Activated CD4-positive, alpha-beta T cell treated with anti-CD3 and anti-CD28 coated beads for 1 hour (primary cell): ENCODE measurements at places on chromosomes 11 and 22.

DNA sequence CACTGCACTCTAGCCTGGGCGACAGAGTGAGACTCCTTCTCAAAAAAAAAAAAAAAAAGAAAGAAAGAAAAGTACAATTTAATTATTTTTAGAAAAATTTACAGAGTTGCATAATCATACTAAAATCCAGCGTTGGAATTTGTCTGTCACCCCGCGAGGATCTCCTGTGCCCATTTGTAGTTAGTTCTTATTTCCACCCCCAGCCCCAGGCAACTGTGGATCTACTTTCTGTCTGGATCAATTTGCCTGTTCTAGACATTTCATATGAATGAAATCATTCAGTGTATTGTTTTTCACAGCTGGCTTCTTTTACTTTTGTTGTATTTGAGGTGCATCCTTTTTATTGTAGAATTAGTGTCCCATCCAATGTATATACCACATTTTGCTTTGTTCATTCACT is 102.6 kb upstream of the RASSF10 start:
- no peak for DNase-seq

- DNase-seq = no peak
These were observed 89.5 kb upstream of the DBX1 start for GRCh38 chr11:20249796-20250195.

- DNase-seq = no peak
These were observed 97.1 kb downstream of the RPL27A start for GRCh38 chr11:8779732-8780131.

DNA sequence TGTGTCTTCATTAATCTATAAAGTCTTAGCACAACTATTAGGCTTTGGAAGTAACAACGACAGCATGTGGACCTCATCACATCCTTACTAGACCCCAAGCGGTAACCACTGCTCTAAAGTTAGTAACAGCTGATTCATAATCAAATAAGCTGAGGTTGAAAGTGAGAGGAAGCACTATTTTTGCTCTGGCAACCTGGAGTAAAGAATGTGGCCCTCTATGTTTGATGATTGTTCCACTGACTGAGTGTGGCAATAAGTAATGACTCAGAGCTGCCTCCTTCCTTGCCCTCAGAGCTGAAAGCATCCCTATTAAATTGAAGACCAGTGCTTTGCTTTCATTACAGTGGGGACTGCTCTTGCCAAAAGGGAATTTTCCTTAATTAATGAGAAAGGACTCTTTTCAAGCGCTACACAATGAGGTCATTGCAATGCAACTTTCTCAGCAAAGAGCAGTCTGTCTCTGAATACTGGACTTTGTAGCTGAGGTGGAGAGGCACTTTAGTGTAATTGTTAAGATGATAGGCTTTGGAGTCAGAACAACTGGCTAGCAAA is 906.1 kb upstream of the RAG2 start:
- no peak for DNase-seq

DNA sequence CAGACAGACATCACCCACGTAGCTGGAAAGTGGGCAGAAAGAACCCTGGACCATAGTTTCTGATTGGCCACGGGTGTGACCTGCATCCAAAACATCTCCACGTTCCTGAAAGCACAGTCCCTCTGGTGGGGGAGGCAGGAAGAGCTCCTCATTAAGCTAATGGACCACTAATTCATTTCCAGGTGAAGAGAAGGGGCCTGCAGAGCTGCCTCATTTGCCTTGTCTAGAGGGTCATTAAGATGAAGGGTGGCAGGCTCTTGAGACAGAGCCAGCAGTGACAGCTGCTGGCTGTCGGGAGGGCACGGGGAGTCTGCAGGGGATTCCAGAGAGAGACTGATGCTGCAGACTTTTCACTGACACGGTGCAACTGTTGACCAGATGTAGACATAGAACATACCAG is 149.6 kb upstream of the OPCML start:
- no peak for DNase-seq

GRCh38 chr22:40190501-40190900 is 12.8 kb downstream of the TNRC6B start:
- no peak for DNase-seq

GRCh38 chr11:66219846-66220565 is 48.4 kb upstream of the RAB1B start:
- DNase-seq = no peak

DNA sequence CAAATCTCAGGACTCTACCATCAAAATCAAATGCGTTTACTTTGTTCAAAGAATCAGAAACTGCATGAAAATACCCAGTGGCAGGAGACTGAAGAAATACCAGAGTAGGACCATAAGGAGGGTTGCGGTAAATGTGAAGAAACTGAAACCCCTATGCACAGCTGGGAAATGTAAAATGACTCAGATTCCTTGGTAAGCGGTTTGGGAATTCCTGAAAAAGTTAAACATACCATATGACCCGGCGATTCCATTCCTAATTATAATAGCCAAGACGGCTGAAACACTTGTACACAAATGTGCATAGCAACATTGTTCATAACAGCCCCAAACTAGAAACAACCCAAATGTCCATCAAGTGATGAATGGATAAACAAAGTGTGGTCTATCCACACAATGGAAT is 114.1 kb upstream of the GRAMD1B start:
- no peak for DNase-seq

- no peak for DNase-seq
These were observed 41.2 kb downstream of the IGLL5 start for GRCh38 chr22:22928666-22929380.

DNA sequence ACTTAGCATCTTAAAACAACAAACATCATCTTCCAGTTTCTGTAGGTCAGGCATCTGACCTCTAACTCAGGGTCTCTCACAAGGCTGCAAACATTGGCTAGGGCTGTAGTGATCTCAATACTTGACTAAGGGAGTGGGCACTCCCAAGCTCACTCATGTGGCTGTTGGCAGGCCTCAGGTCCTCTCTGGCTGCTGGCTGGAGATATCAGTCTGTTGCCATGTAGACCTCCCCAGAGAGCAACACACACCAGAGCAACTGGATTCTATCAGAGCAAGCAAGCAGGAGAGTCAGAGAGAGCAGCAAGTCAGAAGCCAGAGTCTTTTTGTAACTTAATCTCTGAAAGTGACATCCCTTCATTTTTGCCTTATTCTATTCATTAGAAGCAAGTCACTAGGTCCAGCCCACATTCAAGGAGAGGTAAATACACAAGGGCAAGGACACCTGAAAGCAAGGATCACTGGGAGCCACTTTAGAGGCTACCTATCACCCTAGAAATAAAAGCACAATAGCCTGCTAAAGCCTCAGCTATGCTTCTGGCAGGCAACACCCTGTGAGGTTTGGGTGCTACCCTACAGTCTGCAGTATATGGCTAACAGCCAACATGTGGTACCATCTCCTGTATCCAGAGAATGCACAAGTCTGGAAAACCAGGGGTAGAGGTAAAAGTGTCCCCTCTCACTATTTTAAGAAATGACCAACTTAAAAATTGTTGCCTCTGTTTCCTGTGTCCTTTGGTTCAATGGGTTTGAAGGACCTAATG is 33.5 kb upstream of the CD44 start:
- no peak for DNase-seq

GRCh38 chr11:93515441-93516025 is 27.7 kb downstream of the SMCO4 start:
- DNase-seq = no peak

GRCh38 chr22:30056015-30056414 is 24.2 kb upstream of the HORMAD2 start:
- no peak for DNase-seq

DNA sequence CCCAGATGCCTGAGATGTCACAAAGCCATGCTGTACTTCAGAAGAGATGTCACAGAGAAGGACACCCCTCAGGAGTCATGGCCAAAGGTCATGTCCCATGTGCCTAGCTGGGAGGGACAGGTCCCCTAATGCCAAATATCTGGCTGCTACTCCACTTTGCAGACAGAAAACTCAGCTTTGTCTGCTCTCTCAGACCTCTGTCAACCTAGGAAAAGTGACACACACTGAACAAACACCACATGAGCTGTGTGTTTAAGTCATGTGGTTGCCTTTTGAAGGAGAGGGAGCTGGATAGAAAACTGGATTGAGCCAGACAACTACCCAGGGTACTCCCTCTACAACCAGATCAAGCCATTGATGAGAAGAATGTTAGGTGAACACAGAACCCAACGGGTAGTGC is 3.5 kb downstream of the TRIM66 start:
- no peak for DNase-seq

DNA sequence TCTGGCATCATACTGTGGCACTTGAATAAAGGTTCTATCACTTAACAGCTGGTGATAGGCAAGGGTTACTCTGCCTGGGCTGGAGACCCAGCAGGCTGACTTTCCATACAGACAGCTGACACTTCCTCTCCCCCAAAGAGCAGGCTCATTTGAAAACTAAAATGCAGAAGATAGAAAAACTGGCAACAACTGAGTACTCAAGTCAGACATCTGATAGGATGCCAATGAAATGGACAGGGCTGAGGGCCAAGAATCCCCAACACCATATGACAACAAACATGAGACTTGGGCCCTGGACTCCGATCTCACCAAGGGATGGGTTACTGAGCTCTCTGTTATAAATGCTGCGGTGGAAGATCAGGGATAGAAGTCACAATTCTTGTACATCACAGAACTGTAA is 237.2 kb downstream of the LRRC4C start:
- DNase-seq = no peak

- DNase-seq = peak; percentile 56
These were observed 21.7 kb upstream of the PLAAT3 start for GRCh38 chr11:63635762-63636465.

- no peak for DNase-seq
These were observed 77.5 kb upstream of the ZC3H12C start for GRCh38 chr11:110015695-110016094.

DNA sequence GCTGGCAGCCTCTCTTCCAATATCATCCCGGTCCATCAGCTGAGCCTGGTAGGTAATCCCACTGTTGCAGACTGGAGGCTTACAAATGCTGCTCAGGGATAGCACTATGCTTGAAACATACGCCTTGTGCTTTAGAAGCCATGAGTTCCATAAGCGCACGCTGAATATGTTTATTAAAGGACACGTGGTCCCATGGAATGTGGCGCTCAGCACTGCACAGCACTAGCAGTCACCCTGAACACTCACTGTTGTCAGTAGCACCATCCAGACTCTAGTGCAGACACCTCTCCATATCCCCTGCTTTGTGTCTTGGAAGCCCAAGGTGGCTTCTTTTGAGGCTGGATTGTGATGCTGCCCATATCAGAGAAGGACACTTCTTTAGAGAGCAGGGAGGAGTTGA is 120.9 kb downstream of the MAML2 start:
- DNase-seq = no peak

- peak; percentile 43 for DNase-seq
These were observed 20.8 kb upstream of the CHKA start for GRCh38 chr11:68142028-68142412.

DNA sequence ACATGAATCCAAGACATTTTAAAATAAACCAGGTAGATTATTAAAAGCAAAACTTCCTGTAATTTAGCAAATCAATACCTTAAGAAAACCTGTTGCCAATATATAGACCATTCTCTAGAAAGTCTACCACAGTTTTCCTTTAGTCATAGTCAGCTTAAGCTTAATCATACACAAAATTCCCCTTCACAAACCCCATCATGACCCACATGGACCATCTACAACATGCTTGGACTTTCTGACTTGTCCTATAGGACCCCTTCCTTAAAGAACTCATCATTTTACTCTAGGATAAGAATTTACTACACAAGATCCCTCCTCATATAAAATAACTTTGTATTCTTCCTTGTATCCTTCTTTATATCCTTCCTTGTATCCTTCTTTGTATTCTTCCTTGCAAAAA is 16.2 kb upstream of the RNASEH2C start:
- no peak for DNase-seq

- no peak for DNase-seq
These were observed 118.8 kb upstream of the KIRREL3 start for GRCh38 chr11:127119356-127119755.

DNA sequence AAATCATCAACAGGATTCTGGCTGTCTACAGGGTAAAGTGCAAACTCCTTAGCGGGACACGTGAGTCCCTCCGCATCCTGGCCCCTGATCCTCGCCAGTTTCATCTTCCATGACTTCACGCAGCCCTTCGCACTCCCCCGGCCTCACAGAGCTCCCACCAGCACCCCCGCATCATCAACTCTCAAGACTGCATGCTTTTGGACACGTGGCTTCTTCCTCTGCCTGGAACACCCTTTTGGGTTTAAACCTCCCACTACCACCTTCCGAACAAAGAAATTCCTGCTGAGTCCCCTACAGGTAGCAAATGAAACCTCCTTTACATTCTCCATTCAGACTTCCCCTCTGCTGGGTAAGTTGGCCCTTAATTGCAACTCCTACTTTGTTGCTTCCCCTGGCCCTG is 12.6 kb upstream of the EIF3M start:
- DNase-seq = no peak

GRCh38 chr11:33829430-33830141 is 55.3 kb upstream of the FBXO3 start:
- peak; percentile 33 for DNase-seq

DNA sequence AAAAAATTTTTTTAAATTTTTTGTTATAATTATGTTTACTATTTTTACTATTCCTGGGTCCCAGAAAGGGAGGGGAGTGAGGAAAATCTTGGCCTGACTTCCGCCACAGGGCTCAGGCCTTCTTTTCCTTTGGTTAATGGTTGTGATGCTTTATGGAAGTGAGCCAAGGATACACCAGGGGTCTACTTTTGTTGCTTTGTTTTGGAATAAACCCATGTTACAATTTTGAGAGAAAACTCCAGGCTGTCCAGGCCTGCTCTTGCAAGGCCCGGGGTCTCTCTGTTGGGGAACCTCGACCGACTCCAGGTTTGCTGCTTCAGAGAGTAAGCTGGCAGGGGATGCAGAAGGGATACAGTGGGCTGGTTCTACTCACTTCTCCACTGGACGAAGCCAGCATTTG is 84.7 kb downstream of the ABTB2 start:
- no peak for DNase-seq

GRCh38 chr11:36215693-36216060 is 73.5 kb downstream of the COMMD9 start:
- DNase-seq = no peak

- no peak for DNase-seq
These were observed 26.4 kb upstream of the OAF start for GRCh38 chr11:120184371-120184945.

- no peak for DNase-seq
These were observed 70.4 kb downstream of the FBXO7 start for GRCh38 chr22:32544953-32545558.

GRCh38 chr22:39294571-39295468 is 24.6 kb downstream of the RPL3 start:
- DNase-seq = no peak

- DNase-seq = no peak
These were observed 347 bp downstream of the MN1 start for GRCh38 chr22:27801202-27801615.

GRCh38 chr11:19862091-19862490 is 149.5 kb downstream of the NAV2 start:
- no peak for DNase-seq

DNA sequence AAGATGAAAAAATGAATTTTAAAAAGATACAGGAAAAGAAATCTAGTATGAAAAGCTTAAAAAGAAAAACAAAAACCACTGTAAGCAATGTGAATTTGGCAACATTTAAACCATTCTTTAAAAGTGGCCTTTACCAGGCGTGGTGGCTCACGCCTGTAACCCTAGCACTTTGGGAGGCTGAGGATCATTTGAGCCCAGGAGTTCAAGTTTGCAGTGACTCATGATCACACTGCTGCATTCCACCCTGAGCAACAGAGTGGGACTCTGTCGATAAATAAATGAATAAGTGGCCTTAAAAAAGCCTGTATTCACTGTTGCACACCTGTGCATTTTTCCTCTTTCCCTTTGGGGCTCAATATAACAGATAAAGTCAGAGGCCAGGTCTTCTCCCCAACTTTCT is 69.2 kb downstream of the RAB30 start:
- no peak for DNase-seq

- DNase-seq = no peak
These were observed 3.5 kb upstream of the IFITM2 start for GRCh38 chr11:304061-304506.
